Renal pelvis (tissue), 12 donors: ENCODE measurements at places on chromosomes 2 and 18. TPM values are rescaled to one million over a fixed set of nuclear protein-coding genes. Genes with fewer than 3 reads are reported as not detected.

- no peak for DNase-seq
Measured at GRCh38 chr2:9400268-9401058, 22.9 kb downstream of the ITGB1BP1 start.

DNA sequence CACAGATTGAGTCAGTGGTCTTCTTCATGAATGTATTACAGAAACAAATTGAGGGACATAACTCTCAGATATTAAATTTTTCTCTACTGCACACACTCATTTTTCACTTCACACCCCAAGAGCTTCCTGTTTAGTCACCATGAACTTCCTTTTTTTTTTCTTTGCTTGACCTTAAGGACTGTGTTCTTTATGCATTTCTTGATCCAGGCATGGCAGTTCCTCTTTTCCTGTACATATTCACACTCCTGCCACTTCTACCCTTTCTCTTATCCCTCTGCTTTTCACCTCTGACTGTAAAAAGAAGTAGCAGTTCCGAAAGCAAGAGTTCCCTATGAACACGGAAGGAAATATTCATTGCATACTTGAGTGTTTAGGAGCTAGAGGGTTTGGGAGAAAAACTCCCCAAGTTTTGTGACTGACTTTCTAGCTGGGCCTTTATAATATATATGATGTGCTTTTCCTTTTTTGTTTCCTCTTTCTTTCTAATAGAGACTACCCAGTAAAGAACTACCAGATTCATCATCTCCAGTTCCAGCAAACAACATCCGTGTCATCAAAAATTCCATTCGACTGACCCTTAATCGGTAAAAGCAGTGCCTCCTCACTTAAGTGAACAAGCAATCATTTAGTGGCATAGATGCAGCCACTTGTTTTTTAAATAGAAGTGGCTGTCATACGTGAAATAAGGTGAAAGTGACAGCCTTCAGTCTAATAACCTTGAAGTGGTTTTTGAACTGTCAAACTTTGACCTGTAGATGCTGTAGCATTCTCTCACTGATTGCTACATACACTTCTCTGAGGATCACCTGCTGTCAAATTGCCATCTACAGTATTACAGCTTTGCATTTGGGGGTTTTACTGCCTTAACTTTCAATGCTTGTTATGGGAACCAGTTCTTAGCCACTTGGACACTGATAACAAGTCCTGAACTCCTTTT, 40.8 kb downstream of the PAPOLG start:
- no peak for DNase-seq

DNA sequence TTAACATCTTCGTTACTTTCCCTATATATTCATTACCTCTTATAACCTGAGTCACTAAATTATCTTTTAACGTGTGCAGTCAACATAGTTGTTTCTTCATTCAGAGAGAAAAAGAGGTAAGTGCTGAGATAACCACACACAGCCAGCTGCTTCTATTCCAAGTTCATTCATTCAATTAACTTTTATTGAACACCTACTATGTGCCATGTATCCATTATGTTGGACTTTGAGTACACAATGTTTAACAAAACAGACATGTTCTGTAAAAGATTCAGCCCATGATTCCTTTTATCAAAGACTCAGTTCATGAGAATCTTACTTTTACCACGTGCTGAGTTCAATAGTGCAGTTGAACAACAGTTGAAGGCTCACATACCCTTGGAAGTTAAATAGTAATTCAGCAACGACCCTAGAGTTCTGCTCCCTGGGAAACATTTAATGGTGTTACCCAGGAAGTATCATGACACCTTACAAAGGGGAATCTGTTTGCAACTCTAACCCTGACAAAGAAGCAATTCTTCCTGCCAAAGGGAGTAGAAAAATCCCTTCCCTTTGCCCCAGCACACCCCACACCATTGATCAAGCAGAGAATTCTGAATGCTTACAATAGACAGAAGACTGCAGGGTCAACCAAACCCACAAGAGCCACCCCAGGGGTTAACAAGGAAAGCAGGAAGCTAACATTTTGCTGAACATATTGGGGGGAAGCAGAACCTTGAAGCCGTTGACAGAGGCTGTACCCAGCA, 595.8 kb downstream of the STK39 start:
- DNase-seq: no peak

- no peak for DNase-seq
Measured at GRCh38 chr2:224202281-224202865, 163.3 kb upstream of the SERPINE2 start.

- DNase-seq: no peak
Measured at GRCh38 chr18:32867330-32867729, 94.5 kb upstream of the KLHL14 start.

- no peak for DNase-seq
Measured at GRCh38 chr18:40412410-40412809, 1542.6 kb upstream of the PIK3C3 start.

The ERMN gene
- polyA plus RNA-seq: 0.55 TPM

The HOXD11 gene
- polyA plus RNA-seq: 56.2 TPM

The L3MBTL4 gene
- polyA plus RNA-seq: 4.1 TPM

The TIGD1 gene
- 12.4 TPM for polyA plus RNA-seq

The REG1A gene
- not detected for polyA plus RNA-seq

The ORMDL1 gene
- polyA plus RNA-seq: 113 TPM
